ENCODE measurements at places on chromosomes 5 and 9. TPM values are rescaled to one million over a fixed set of nuclear protein-coding genes. Genes with fewer than 3 reads are reported as not detected.

The MYMK gene
- total RNA-seq, result not detected

The DNAH5 gene
- total RNA-seq, result 0.09 TPM

The DBH gene
- not detected for total RNA-seq

The EDIL3 gene
- total RNA-seq, result 11.4 TPM

The ALDOB gene
- not detected for total RNA-seq

The IL5 gene
- not detected for total RNA-seq
